ENCODE measurements at places on chromosomes 1 and 21.

- DNase-seq: no peak
Measured at GRCh38 chr21:35489389-35489980, 440.4 kb upstream of the RUNX1 start.

DNA sequence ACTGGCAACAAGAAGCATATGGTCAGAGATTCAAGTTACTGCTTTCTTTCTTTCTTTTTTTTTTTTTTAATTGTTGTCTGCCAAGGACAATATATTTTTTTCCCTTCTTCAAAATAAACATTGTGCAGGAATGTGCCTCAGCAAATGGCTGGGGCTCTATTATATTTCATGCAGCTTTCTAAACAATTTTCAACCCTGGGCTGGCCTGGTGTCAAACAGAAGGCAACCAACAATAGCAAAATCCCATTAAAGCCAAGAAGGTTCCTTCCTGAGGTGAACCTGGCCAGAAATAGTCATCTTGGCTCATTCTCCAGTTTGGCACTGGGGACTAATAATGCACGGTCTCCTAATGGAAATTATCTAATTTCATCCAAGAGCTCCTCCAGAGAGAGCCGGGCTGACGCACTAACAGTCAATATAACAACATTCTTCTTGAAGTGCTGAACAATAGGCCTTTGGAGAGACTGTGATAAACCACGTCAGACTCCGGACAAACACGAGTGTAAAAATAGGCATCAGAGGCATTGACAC lies 35.7 kb upstream of the HLX start:
- DNase-seq: no peak

GRCh38 chr1:208544794-208545193 lies 300.6 kb upstream of the PLXNA2 start:
- no peak for DNase-seq

DNA sequence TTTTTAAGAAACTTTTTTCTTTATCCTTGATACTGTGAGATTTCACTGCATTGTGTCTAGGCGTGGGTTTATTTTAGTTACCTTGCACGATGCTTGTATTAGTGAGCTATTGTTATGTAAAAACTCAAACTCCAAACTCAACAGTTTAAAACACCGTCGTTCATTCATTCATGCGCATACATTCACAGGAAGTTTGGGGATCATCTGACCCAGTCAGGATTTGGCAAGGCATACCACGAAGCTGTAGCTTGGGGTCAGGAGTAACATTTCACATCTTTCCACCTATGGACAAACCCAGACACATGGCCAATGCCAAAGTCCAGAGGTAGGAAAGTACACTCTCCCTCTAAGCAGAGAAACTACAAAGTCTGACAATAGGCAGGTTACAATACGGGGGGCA lies 324.6 kb upstream of the CHRM3 start:
- no peak for DNase-seq

DNA sequence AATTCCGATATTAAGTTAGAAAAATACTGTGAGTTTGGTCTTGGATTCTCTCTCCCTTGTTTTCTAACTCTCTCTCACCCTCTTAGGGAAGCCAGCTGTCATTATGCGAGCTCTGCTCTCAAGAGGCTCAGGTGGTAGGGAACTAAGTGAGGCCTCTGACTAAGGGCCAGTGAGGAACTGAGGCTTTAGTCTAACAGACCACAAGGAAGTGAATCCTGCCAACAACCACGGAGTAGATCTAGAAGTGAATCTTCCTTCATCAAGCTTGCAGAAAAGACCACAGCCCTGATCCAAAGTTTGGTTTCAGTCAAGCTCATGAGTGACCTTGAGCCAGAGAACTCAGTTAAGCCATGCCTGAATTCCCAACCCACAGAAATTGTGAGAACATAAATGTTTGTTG lies 180.1 kb upstream of the PRMT6 start:
- DNase-seq: no peak

- DNase-seq: no peak
Measured at GRCh38 chr1:168084396-168085231, 52.1 kb downstream of the GPR161 start.

DNA sequence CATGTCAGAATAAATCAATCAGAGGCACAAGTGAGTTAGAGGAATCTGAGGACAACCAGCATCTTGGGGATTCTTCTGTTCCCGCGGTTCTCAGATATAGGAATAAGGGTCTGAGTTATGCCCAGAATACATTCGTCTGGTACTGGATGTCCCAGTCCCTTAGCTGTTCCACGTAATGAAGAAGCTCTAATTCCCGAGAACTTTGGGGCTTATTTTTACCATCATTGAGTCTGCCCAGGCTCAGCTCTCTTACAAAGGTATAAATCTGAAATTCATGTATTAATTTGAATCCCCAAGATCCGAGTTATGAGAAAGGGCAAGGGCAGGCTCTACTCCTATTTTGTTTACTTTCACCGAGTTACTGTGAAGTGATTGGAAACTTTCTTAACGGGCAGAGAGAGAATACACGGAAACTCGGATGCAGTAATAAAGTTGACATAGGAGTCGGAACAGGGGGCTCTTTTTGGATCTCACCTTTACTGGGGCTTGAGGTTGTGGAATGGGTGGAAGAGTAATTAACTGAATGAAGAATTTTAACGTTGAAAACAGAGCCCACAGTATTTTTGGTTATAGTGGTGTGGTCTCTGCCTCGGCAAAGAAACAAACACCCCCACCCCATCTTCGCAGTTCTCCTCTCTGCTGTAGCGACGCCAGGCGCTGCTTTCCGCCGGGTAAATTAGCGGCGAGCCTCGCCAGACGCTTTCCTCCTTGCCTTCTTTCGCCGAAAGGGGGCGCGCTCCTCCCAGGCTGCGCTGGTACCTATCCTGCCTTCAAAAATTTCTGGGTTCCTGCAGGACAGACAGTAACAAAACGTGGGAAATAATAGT lies 7.1 kb downstream of the PRRX1 start:
- no peak for DNase-seq

- no peak for DNase-seq
Measured at GRCh38 chr1:118325550-118326225, 140.7 kb upstream of the SPAG17 start.

All from NCI-H1417 treated with DMSO at 0.1 percent for 48 hours (cell line).